Activated naive CD8-positive, alpha-beta T cell treated with anti-CD3 and anti-CD28 coated beads, Interleukin-2, amount 50 U/mL, for 16 hours (primary cell): ENCODE measurements at places on chromosomes 4 and X.
A peak's percentile ranks its signal among the peaks of the same experiment; 100 is the strongest.

DNA sequence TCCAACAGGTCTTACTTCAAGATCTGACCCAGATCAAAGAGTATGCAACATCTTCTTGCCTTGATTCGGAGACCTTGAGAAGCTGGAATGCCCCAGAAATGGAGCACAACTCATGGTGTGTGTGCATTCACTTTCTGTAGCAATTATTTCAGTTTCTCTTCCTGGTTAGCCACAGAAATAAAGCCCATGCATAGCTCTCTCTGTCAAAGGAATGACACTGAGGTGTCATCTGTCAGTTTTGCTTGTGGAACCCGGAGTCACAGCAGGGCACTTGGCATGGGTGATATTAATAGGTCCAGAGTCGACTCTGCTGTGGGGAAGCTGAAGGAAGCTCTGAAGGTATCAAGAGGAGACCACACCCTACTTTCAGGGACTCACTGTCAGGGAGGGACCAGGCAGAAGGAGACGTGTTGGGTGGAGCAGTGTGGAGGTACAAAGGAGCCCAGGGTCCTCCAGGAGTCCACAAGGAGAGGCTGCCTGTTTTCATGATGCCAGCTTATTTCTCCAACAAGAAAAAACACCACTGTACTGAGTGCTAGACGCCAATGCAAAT is 10.7 kb downstream of the CLNK start:
- no peak for DNase-seq

DNA sequence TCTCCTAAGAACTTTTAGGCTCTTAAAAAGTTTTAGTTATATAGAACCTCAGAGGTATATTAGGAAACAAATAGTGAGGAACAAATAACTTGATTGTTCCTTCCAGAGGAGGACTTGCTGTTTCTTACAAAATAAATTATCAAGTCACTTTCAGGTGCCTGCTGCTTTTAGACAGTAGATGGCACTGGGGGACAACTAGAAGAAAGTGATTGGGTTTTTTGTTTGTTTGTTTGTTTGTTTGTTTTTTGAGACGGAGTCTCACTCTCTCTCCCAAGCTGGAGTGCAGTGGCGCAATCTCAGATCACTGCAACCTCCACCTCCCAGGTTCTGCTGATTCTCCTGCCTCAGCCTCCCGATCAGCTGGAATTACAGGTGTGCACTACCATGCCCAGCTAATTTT is 35.4 kb upstream of the CDKL5 start:
- DNase-seq, result no peak

- DNase-seq, result no peak
Observed at GRCh38 chrX:17967888-17968287, 106.8 kb upstream of the RAI2 start.

DNA sequence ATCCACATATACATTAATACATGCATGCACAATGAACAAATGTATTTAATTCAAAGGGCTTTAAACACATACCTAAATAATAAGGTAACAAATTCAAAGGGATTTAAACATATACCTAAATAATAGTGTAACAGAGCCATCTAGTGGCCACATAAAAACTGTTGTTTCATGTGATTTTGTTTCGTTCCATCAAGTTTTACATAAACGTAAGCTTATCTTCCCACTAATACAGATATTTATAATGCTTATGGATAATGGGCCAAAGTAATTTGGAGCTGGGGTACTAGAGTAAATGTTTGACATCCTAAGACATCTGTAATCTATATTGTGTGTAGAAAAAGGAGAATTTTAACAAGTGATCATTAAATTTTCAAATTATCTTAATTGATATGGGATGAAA is 82.3 kb downstream of the PRSS12 start:
- no peak for DNase-seq

- no peak for DNase-seq
Observed at GRCh38 chrX:47638816-47639215, 9.1 kb upstream of the CFP start.

GRCh38 chr4:68375667-68376559 is 26.0 kb upstream of the YTHDC1 start:
- no peak for DNase-seq

DNA sequence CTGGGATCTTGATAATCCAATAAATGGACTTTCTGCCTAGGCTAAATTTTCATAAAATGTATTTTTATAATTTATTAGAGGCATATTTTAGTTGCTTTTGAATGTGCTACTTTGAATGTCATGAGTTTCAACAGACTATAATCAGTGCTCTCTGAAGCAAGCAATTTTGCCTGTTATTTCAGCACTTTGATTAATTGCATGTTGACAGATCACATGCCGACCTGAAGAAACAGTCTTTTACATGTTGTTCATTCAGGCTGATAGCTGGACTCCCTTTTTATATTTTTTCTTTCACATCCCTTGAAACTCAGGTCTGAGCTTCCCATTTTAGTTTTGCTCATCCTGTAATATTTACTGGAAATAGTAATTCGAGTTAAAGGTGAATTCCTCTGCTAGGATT is 341.0 kb downstream of the NAP1L3 start:
- DNase-seq, result no peak

- DNase-seq, result no peak
Observed at GRCh38 chr4:22672944-22673343, 19.8 kb upstream of the GBA3 start.

- no peak for DNase-seq
Observed at GRCh38 chrX:108224218-108224617, 132.6 kb downstream of the ATG4A start.

GRCh38 chr4:118337954-118338353 is 14.8 kb downstream of the PRSS12 start:
- no peak for DNase-seq

DNA sequence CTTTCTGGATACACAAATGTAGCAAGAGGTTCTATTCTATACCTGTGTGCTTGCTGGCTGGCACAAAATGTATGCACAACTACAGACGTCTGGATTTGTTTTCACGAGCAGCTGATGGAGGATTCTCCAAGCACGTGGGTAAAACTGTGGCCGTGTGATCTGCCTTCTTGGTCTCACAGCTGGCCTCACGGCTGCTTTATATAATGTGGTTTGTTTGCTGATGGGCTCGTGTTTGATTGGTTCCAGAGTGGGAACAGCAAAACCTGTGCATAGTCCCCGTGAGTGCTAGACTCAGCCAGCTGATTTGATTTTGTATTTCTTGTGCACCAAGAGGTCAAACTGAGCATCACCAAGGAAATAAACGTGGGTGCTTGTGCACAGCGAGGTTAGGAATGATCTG is 262.6 kb upstream of the RPS6KA3 start:
- no peak for DNase-seq

DNA sequence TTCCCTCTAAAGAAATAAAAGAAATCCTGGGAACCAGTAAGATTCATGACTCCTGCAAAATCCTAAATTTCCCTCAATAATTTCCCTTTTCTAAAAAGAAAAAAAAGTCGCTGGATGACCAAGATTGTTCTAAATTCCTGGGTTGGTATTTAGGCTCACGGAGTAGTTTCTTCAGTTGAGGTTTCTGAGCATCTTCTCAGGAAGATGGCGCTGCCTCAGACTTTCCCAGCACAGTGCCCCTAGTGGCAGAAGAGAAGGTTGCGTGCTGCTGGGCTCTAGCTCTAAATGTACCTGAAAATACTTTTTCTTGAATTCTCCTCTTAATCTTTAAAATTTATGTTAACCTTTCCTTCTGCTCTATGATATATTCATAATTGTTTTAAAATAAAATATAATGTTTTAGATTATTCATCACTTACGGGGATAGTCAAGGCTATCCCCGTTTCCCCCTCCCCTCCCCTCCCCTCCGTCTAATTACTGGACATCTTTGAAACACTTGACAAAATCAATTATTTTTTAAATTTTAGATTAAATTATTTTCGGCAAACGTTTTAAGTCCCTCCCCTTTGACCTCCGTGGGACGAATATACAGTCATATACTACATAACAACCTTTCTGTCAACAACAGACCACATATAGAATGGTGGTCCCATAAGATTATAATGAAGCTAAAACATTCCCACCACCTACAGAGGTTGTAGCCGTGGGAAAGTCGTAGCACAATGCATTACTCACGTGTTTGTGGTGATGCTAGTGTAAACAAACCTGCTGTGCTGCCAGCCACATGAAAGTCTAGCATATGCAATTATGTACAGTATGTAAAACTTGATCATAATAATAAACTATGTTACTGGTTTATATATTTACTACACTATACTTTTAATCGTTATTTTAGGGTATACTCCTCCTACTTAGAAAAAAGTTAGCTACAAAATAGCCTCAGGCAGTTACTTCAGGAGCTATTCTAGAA is 41.0 kb upstream of the GATB start:
- DNase-seq, result peak; percentile 17

DNA sequence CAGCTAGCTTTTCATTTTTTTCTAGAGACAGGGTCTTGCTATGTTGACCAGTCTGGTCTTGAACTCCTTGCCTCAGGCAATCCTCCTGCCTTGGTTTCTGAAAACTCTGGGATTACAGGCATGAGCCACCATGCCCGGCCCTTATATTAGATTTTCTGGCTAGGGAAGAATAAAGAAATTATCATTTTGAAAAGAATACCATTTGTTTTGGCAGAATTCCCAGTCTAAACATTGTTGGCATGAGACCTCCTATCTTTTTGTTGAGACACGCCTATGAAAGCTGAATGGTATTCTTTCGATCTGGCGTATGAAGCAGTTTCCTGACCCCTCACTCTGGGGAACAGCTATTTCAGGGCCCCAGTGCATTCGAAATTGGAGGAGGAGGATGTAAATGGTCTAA is 107.0 kb downstream of the REPS2 start:
- DNase-seq, result no peak

DNA sequence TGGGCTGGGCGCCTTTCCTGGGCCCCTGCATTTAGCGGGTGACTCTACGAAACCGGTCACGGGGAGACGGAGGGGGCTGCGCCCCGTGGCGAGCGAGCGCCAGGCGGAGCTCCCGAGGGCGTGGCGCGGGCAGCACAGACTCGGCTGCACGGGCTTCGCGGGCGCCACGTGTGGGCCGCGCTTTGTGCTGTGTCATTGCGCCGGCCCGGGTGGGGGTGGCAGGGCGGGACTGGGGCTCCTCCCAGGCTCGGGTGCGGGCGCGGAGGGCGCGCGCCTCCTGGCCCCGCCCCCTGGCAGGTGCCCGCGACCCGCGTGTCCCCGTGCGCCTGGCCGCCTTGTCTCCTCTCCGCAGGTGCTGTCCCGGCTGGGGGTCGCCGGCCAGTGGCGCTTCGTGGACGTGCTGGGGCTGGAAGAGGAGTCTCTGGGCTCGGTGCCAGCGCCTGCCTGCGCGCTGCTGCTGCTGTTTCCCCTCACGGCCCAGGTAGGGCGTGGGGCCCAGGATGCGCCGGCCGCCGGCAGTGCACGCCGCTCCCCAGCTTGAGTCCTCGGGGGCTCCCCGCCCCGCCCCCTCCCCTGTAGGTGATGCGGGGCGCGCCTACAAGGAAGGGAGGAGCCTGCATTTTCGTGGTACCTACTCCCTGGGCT is 651 bp downstream of the UCHL1 start:
- no peak for DNase-seq

DNA sequence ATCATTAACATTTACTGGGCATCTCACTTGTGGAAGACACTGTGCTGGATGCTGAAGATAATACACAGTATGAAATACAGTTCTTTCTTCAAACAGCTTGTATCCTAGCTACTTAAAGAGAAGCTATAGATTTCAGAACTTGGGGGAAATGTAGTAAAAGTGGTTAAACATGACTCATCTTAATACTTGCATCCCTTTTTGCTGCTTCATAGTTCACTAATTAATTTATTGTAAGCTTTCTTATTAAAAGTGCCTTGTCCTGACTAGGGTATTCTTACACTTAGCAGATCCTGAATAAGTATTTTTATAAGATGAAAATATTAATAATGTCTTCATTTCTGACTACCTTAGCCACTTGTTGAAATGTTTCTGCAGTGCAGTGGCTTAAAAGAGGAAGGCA is 132.8 kb upstream of the STIM2 start:
- no peak for DNase-seq

- DNase-seq, result no peak
Observed at GRCh38 chr4:7762376-7763030, 177.2 kb downstream of the AFAP1 start.

DNA sequence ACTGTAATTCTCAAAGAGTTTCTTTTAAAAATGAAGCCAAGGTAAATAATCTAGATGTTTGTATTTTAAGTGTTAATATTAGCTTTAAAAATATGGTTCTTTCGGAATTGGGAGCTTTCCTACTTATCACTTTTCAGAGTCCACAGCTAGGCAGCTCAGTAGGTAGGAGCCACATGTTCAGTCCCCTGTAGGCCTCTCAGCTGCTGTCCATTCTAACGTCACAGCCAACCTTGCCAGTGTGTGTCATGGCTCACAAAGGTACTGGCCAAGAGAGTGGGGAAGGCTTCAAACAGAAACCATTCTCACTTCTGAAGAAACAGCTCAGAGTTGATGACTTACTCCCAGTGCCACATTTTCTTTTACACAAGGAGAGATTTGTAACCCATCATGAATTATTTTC is 50.0 kb upstream of the BRS3 start:
- no peak for DNase-seq

DNA sequence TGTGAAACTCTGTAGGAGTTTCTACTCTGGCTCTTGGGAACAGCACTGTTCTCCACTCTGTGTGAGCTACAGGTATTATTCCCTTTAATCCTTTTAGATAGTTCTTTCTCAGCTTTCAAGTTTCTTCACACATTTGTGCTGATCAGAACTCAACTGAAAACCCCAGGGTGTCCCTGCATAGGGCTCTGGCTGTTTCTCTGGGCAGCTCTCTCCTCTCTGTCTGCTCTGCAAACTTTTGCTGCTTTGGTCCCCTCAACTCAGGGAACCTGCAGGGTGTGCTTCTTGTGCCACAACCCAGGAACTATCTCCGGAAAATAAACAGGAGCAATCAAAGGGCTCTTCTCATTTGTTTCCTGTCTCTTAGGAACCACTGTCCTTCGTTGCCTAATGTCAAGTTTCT is 196.6 kb upstream of the GABRA2 start:
- DNase-seq, result no peak

DNA sequence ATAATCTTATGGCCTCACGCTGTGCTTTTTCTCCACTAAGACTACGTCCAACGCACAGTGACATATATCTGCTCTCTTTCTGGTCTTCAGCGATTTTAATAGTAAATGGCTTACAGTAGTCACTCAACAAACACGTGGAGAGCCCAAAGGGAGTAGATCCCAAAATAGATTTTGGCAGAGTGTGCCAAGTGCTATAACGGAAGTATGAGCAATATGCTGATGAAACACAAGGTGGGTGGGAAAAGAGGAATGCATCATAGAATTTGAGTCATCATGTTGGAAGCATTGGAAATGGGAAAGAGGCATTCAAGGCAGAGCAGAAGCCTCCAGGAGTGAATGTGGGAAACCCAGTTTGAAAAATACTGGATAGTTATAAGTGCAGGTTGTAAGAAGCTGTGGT is 129.1 kb upstream of the LDB2 start:
- no peak for DNase-seq

DNA sequence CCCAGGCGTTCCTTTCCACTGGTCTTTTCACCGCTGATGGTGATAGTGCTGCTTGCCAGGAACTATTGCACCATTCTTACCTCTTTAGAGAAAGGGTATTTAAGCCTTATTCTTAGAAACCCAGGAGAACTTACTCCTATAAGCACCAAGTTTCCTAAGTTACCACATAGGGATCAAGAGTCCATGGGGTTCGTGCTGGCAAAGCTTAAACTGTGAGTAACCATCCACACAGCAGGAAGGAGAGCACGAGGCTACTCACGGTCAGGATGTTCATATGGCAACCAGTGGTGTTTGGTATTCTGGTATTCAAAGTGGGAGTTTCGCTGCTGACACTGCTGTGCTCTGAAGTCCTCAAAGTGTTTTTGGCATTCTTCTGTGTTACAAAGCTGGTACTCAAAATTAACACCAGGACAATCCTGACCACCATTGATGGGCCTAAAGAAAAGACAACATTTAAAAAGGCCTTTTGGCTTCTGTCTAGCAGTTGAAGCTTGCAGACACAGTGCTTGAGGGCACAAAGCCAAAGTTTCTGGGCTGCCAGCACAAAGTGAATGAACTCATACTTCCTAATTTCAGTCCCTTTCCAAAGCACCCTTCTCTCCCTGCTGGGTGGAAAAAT is 256.9 kb downstream of the ADAMTS3 start:
- no peak for DNase-seq
